Stimulated activated CD8-positive, alpha-beta memory T cell treated with anti-CD3 and anti-CD28 coated beads, Interleukin-7, amount 100 ng/mL, for 1 hour (primary cell): ENCODE measurements at places on chromosomes 16 and 17.
A peak's percentile ranks its signal among the peaks of the same experiment; 100 is the strongest.

GRCh38 chr16:56480776-56481467 is 29.6 kb downstream of the OGFOD1 start:
- no peak for DNase-seq

GRCh38 chr16:10312784-10313724 is 72.8 kb upstream of the ATF7IP2 start:
- no peak for DNase-seq

GRCh38 chr16:24553983-24554382 is 14.6 kb downstream of the RBBP6 start:
- no peak for DNase-seq

DNA sequence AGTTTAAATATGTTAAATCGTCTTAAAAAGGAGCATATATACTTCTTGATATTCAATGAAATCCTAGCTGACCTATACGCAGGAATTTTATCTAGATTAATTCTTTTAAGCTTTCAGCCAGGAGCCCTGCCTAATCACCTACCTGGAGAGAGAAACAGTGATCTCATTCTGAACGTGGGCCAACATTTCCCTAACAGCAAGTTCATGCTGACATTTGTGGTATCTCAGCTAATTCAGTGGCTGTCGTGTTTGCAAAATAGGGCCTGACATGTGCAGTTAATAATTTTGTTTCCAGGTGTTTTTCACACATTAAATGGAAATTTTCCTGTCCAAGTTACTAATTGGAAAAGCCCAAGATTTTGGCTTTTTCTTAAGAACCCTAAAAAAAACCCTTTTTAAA is 17.4 kb downstream of the KRT24 start:
- no peak for DNase-seq

DNA sequence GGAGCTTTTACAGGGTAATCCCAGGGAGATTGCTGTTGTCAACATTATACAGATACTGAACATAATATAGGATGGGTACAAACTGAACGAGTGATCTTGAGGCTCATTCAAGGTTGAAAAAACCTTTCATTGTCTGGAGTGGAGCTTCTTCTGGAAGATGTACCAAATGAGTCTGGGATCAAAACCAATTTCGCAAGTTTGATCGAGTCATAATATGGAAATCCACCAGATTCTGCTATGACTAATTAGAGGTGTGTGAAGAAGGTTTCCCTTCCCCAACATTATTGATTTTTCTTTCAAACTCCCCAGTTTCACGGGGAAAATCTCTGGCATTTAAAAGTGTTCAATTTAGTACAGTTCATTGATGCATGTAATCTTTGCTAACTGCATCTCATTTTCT is 324.1 kb downstream of the ZFHX3 start:
- no peak for DNase-seq

DNA sequence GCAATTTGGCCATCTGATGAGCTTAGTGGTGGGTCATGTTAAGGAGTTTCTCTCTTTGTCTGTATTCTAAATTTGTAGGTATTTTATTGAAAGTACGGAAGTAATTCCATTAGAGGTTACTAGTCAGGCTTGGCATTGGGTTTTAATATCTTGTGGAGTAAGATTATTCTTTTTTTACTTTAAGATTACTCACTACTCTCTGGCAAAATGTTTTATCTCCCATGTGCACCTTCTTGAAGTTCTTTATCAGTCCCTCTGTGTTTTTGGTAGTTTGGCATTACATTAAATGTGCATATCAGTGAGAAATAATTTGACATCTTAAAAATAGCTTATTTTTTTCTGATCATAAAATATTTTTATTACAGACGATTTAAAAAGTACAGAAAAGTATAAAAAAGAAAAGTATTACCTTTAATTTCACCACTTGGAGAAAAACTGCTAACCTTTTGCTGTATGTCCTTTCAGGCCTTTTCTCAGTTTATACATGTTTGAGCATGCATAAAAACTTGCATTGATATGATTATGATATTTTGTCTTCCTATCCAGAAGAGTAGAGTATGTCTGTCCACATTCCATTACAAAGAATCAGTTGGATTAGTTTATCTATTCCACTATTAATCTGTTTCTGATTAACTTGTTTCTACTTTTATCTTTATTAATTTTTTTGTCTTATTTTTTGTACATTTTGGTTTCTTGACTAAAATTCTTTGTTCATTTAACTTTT is 198.3 kb downstream of the SPECC1 start:
- DNase-seq = no peak

GRCh38 chr17:27538156-27538955 is 82.1 kb downstream of the KSR1 start:
- no peak for DNase-seq

GRCh38 chr16:28967156-28967555 is 7.4 kb upstream of the SPNS1 start:
- no peak for DNase-seq

- no peak for DNase-seq
Measured at GRCh38 chr16:832652-833336, 32.3 kb upstream of the GNG13 start.

DNA sequence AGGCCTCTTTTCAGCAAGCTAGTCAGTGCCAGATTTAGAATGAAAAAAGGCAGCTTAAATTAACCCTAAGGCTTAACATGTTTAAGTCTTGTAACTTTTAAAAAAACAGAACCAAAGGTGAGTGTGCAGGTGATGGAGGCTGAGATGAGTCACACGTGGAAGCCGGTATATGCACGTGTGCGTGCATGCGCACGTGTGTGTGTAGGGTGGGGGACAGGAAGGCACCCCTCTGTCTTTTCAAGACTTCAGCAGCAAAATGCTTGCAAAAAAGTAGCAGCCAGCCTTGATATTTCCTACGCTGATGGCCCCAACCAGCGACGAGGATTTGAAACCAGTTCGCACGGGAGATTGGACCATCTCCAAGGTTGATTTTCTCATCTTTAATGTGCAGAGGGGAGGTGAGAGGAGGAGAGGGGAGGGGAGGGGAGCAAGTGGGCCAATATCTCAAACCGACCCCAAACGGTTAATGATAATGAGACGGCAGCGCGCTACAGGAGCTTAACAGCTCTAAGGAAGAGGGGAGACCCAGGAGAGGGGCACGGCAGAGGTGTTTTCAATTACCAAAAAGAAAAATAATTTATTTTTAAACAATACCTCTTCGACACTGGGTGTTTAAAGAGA is 154.7 kb downstream of the ZNF423 start:
- no peak for DNase-seq

DNA sequence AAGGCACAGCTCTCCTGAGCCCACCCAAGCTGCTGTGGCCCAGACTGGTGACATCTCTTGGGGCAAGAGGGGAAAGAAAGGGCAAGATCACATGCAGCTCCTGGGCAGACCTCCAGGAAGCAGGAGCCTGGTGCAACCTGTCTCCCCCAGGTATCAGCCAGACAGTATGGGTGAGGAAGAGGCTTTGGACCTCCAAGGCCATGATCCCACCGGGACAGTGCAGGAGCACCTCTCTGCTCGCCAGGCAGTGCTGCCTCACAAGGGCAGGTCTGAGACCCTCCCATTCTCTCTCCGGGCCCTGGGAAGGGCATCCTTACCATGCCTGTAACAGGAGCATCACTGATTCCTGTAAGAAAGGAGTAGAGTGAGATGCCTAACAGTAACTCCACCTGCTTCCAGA is 25.6 kb upstream of the COG7 start:
- no peak for DNase-seq

DNA sequence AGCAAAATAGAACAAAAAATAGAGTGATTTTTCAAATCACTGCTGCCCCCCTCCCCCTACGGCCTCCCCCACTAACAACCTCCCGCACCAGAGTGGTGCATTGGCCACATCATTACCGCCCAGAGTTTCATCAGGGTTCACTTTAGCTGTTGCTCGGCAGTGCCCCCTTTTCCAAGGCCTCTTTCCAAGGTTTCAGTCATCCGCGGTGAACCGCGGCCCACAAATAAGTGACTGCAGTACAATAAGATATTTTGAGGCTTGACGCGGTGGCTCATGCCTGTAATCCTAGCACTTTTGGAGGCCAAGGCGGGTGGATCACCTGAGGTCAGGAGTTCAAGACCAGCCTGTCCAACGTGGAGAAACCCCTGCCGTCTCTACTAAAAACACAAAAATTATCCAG is 180.0 kb downstream of the MAF start:
- DNase-seq = no peak

DNA sequence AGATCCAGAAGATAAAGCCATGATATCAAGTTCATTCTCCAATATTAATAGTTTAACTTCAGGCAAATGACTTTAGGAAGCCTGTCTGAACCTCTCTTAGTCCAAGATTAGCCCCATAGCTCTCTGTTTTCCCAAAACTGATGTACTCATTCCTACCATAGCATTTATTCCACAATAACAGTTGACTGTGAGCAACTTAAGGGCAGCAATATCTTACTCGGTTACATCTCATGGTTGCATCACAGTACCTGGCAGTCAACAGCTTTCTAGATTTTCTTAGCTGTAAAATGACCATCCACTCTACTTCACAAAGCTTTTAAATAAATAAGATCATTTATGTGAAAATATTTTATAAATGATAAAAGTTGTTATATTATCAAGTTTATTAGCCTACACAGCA is 58.2 kb upstream of the STAC2 start:
- no peak for DNase-seq

- DNase-seq = no peak
Measured at GRCh38 chr16:2936436-2937011, 24.8 kb downstream of the FLYWCH1 start.

GRCh38 chr17:51612692-51613091 is 352.3 kb downstream of the UTP18 start:
- DNase-seq = no peak

- no peak for DNase-seq
Measured at GRCh38 chr16:51522902-51523301, 371.8 kb upstream of the SALL1 start.

GRCh38 chr16:47927330-47927729 is 228.5 kb downstream of the ABCC12 start:
- DNase-seq = no peak

DNA sequence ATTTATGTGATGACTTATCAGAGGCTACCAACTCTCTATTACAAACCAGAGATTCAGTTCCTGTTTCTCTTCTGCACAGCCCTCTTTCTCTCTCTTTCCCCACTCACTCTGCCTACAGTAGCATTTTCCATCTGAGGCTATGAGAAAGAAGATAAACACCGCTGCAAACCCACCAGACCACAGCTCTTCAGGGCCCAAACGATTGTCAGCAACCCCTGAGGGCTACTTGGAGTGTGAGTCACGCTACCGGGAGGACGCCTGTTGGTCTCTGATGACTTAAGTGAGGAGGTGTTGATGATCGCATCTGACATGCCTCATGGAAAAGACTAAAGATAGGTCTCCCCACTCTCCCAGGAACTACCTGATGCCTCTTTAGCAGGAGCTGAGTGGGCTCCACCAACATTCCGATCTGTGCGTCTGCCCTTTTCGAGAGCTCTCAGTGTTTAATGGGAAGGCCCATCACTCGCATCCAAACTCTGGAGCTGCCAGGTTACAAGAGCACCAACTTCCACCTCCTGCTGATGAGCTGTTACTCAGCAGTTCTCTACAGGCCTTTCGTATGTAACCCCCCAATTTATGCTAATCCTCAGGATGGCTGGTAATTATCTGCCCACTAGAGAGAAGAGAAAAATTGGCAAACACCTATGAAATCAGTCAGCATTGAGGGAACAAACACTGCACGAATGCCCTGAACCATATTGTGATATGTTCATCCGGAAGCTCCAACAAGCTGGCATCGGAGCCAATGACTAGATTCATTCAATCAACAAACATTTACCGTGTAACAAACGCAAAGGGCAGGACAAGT is 9.2 kb downstream of the GRIN2A start:
- no peak for DNase-seq

DNA sequence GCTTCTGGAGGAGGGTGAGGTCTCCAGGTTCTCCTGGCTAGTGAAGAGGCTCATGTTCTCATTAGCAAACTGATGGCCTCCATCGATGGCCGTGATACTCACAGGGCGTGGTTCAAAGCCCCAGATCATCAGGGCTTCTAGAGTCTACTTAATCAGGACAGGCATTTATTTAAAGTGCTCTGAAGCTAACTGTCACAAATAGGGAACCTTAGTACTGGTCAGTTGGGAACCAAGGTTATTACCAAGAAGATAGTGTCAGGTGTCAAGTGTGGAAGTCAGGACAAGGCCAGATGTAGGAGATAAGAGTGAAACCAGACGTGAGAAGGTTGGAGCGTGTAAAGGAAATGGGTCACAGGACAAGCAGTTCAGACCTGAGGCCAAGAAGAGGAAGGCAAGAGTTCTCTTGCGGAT is 56.9 kb downstream of the PIGL start:
- DNase-seq = no peak

- DNase-seq = no peak
Measured at GRCh38 chr17:15268461-15268860, 3.3 kb upstream of the PMP22 start.

- DNase-seq = peak; percentile 65
Measured at GRCh38 chr17:48618256-48618896, 3.3 kb upstream of the HOXB8 start.

DNA sequence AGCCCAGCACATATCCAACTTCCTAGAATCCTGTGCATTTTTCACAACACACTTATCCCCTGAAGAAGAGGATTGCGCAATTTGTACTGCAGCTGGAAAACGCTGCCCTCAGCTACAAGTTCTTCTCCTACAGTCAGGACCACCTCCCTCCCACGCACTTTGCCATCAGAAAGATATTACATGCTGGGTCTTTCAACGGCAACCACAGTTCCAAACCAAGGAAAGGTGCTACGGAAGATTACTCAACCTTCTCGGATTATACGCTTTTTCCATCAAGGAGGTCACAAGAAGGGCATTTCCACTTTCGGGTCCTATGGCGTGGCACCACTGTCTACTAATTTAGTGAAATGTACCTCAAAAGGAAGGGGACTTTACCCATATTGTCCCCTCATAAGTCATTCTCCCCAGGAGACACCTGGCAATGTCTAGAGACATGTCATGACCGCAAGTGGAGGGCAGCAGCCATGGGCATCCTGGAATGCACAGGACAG is 35.2 kb downstream of the USP7 start:
- DNase-seq = no peak

- no peak for DNase-seq
Measured at GRCh38 chr16:89084814-89085612, 8.6 kb upstream of the ACSF3 start.

DNA sequence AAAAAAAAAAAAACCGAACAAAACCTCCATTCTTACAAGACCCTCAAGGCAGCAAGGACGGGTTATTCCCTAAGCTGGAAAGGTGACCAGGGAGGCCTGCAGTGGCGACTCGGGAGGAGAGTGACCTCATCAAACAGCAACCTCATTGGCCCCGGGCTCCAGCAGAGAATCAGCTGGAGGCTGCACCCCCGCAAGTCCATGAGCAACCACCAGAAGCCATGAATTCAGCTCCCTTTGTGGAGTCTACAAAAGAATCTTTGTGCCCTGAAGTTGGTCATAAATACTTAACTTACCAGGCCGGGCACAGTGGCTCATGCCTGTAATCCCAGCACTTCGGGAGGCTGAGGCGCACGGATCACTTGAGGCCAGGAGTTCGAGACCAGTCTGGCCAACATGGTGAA is 80.9 kb upstream of the CREBBP start:
- DNase-seq = no peak
